ENCODE measurements at places on chromosomes 1 and 21.

- DNase-seq, result no peak
Measured at GRCh38 chr1:162213281-162213912, 143.9 kb downstream of the NOS1AP start.

GRCh38 chr1:67439277-67440029 is 9.3 kb upstream of the SERBP1 start:
- DNase-seq, result no peak

DNA sequence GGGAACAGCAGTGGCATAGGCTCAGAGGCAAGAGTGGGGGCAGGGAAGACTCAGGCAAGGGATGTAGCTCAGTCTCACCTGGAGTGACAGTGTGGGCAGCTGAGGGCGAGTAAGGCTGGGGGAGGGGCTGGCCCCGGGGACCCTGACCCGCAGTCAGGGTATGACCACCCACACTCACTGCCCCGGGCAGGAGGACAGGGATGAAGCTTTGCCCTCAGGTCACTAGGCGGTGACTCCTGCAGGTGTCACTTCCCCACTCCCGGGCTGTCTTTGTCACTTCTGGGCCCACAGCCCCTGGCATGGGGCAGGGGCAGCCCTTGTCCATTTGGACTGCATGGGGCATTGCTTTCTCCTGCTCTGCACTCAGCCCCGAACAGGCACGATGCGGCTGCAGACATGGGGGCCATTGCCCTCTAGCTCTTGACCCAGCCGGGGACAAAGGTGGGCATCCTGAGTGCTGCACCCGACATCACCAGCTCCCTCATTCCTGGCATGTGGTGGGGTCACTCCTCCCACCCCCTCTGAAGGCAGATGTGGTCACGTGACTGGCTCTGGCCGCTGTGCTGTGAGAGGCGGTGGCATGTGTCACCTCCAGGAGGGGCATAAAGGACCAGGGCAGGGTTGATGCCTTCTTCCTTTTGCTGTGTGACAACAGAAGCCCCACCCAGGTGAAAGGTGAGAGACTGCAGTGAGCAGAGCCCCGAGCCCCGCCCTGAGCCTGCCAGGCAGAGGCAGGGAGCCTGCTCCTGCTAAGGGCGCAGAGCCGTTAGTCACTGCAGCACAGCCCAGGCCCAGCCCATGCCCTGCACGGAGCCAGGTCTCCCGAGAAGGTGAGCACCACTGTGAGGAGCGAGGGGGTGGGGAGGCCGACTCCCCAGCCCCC is 66.0 kb downstream of the MATN1 start:
- no peak for DNase-seq

DNA sequence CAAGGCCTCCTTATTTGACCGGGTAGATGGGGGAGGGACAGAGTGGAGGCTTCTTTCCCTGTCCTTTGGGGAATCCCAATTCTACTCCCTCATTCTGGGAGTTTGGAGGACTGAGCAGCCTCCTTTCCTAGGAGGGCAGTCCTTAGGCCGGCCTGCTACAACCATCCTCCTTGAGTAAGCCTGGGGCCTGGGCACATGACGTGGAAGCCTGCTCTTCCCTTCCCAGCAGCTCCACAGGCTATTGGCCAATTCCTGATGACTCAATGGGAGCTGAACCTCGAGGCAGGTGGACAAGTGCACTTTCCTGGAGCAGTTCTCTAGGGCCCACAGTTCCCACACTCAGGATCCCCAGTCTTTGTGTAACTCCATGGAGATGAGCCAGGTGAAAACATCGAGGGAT is 3.1 kb downstream of the KCNA10 start:
- DNase-seq, result no peak
